Naive thymus-derived CD4-positive, alpha-beta T cell (primary cell): ENCODE measurements at places on chromosomes 12 and 14. TPM values are rescaled to one million over a fixed set of nuclear protein-coding genes. Genes with fewer than 3 reads are reported as not detected.

GRCh38 chr12:54240971-54241588, 38.8 kb downstream of the CBX5 start:
- no peak for DNase-seq
- no peaks in the 10 kb centered on the region for H3K4me1 ChIP-seq
- no peak overlapping the region for H3K4me3 ChIP-seq

GRCh38 chr12:93583627-93584392, 11.3 kb downstream of the SOCS2 start:
- no peaks in the 10 kb centered on the region for H3K4me1 ChIP-seq
- H3K27ac ChIP-seq: no peak overlapping the region

GRCh38 chr12:44835641-44836379, 40.3 kb downstream of the NELL2 start:
- H3K4me1 ChIP-seq: peaks cover 53% of the 10 kb centered on the region
- H3K4me3 ChIP-seq: peak overlapping the region; percentile 7
- H3K36me3 ChIP-seq: no peaks in the 10 kb centered on the region
- peak overlapping the region; percentile 67 for H3K27ac ChIP-seq
- no peaks in the 10 kb centered on the region for H3K27me3 ChIP-seq
- peak; percentile 28 for DNase-seq

DNA sequence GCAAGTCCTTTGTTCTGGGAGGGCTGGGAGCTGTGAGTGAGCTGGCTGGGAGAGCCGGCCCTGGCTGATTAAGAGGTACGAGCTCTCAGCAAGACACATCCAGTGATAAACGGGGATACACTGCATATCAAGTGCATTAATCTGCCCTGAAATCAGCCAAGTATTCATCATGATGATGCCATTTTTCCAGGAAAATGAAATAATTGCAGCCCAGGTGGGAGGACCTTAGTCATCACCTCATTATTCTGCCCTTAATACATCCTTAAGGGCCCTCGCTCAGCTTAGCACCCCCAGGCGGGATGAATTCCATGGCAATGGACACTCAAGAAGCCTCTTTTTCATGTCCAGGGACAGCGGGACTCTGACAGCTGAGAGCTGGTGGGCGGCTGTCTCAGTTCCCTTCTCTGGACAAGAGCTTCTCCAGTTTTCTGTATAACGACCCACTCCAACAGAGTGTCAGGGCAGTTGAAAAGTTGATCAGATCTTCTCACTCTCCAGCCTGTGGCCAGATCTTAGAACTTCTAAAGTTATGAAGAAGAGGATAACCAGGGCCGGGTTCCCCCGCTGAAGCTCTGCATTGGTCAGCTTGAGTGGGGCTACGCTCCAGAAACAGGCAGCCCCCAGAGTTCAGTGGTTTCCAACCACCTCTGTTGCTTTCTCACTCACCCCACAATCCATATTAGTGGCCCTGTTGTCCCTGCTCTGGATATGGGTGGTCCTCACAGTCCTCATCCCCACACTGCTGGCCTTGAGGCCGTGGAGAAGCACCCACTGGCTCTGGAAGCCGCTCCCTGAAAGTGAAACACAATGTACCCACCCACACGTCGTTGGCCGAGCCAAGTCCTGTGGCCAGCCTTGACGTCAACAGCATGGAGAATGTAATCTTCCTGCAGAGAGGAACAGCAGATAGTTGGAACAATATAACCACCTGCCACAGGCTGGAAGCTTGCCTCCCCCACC, 306.2 kb upstream of the DIO3 start:
- DNase-seq: no peak
- H3K36me3 ChIP-seq: no peaks in the 10 kb centered on the region
- H3K27me3 ChIP-seq: no peaks in the 10 kb centered on the region
- H3K4me1 ChIP-seq: no peaks in the 10 kb centered on the region

DNA sequence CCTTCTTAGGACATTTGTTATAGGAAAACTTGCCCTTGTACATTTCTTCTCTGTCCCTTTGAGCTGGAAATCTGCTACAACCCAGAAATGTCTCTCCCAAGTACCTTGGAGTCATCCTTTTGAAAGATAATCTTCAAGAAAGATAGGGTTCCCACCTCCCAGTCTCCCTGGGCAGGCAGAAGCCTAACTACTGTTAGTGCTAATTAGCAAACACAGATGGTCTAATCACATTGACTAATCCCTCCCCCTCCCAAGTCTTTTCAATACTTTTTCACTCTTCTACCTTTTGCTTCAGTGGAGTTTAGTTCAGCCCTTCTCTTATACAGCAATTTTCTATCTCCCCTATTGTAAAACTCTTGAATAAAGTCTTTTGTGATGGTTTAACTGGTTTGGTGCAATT, 129.8 kb upstream of the PPFIA2 start:
- no peak for DNase-seq
- H3K27me3 ChIP-seq: no peaks in the 10 kb centered on the region
- H3K4me1 ChIP-seq: no peaks in the 10 kb centered on the region

DNA sequence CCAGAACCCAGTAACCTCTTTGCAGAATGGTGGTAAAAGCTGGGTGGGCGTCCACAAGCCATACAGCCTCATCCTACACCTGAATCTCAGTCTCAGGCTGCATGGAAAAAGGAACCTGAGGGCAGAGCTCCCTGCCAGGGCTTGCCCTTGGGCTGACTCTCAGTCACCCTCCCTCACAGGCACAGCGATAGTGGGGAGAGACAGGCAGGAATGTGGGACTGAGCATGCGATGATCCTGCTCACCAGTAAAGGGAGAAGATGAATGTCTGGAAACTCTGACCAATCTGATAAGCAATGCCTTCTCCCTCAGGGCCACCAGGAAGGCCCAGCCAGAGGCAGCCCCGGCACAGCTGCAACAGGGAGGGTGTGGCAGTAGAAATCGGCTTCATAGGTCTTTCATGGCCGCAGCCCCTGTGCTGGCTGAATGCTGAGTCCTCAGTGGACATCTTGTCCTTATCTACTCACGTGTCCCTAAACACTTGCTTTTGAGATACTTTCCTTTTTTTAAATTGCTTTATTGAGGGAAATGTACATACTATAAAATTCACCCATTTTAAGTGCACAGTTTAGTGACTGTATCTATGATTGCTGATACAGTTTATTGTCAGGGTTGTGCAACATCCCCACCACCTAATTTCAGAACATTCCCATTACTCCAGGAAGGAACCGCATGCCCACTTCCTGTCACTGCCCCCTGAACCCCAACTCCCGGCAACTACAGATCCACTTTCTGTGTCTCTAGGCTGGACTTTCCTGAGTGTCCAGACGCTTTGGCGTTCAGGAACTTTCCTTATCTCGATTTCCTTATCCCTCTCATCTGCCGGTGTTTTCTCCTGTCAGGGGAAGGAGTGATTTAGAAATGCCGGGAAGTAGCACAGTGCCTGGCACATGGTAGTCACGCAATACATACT, 258.1 kb downstream of the PCNX1 start:
- H3K4me1 ChIP-seq: peaks cover 3% of the 10 kb centered on the region
- DNase-seq: no peak
- no peak overlapping the region for H3K4me3 ChIP-seq
- H3K27me3 ChIP-seq: no peaks in the 10 kb centered on the region

DNA sequence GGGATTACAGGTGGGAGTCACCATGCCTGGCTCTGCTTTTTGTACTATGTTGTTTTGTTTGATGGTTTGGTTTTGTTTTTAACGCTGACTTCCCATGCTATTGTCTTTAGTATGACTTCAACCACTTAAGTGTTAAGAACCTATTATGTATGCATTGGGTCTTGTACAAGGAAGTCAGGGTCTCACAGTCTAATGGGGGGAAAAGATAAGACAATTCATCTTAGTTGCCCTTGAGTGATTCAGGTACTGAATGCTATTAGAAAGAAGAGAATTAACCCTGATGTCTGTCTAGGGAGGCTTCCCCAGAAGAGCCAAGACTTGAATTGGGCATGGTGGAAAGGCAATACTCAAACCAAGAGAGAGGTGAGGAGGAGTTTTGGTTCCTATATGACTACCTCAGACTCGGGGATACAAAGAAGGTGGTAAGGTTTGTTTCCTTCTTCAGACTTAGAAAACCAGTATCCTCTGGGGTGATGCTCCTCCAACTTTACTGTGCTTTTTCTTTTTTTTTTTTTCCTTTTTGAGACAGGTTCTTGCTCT, 64.6 kb downstream of the SUSD6 start:
- H3K27me3 ChIP-seq: no peaks in the 10 kb centered on the region
- no peak for DNase-seq
- peak overlapping the region; percentile 37 for H3K27ac ChIP-seq

FERMT2 gene
- total RNA-seq: 0.58 and 1.4 TPM in 2 replicates

- no peaks in the 10 kb centered on the region for H3K27me3 ChIP-seq
- H3K36me3 ChIP-seq: no peaks in the 10 kb centered on the region
- no peaks in the 10 kb centered on the region for H3K4me1 ChIP-seq
- no peak for DNase-seq
Measured at GRCh38 chr12:11823043-11823442, 173.6 kb downstream of the ETV6 start.

DNA sequence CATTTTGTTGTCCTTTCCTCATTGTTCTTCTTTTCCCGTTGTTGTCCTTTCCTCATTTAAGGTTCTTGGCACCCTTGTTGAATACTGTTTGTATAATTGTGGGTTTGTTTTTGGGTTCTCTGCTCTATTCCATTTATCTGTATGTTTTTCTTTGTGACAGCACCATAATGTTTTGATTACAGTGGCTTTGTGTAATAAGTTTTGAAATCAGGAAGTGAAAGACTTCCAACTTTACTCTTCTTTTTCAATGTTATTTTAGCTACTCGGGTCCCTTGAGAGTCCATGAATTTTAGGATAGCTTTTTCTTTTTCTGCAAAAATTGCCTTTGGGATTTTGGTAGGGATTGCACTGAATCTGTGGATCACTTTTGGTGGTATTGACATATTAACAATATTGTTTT, 28.1 kb downstream of the ETNK1 start:
- no peak overlapping the region for H3K4me3 ChIP-seq
- no peaks in the 10 kb centered on the region for H3K36me3 ChIP-seq

HCAR1 gene
- 0.12 TPM for total RNA-seq

DNA sequence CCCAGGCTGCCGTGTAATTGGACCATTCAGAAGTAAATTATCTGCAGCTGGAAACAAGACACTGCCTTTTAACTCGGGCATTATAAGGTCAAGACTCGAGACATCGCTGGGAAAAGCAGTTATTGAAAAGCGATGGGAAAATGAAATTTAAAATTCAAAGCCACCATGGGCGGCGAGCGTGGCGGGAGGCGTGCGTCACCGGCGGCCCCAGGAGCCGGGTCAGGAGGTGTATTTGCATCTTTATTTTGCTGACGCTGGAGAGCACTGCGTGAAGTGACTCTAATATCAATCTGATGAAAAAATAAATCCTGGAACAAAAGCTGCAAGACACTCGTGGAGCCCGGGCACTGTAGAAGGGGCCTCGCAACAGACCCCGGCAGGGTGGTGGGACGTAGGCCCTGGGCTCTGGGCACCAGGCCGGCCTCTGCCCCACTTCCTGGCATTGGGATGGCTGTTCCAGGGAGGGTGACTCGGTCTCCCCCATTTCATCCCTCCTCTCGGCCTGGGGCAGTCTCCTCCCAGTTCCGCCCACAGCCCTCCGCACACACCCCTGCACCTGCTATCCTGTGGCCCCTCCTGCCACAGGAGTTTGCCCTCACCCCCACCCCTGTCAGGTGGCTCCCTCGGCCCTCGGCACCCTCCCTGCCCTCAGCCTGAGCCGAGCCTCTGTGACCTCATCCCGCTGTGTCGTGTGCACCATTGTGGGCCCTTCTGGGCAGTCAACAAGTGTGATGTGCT, 196.2 kb downstream of the KIF26A start:
- no peak overlapping the region for H3K27ac ChIP-seq
- no peak overlapping the region for H3K4me3 ChIP-seq
- H3K4me1 ChIP-seq: no peaks in the 10 kb centered on the region
- no peak for DNase-seq

DNA sequence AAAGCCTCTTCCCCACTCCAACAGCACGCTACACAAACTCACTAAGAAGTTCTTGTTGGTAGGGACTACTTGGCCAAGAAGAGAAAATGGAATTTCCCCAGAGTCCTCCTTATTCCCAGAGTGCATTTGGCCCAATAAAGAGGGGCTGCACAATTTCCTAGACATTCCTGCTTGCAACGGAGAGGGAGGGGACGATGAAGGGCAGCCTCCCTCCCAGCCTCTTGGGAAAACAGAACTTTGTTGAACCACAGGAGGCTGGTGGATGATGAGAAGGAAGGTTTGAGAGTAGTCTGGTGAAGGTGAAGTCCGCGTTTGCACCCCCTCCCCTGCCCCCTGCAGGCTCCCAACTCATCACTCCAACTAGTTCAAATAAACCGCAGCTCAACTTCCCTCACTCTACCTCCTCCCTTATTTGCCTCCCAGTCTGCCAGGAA, 19.1 kb upstream of the TBX3 start:
- peaks cover 13% of the 10 kb centered on the region for H3K27me3 ChIP-seq
- no peak overlapping the region for H3K27ac ChIP-seq
- DNase-seq: no peak
- no peaks in the 10 kb centered on the region for H3K36me3 ChIP-seq

DDX11 gene
- total RNA-seq: 40.3 TPM

DNA sequence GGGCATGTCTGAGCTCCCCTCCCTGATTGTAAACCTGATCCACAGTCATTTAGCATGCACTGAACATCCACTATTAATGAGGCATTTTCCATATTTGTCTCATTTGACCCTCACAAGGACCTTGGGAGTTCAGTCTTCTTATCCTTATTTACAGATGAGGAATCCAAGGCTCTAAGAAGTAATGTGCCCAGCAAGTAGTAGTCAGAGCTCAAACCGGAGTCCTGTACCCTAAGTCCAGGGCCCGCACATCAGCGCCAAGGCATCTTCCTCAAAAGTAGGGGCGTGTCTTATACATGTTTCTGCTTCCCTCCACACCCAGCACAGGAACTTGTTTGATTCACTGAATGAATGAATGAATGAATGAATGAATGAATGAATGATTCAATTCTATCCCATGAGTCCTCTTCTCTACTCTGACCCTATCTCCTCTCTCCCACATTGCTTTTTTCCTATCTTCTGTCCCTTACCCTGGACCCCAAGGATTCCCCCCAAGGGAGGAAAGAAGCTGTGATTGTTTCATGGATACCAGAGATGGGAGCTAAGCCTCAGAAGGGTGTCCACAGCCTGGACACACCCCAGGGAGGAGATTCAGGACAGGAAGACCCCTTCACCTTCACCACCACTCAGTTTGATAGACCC, 21.8 kb upstream of the KRT8 start:
- H3K4me1 ChIP-seq: no peaks in the 10 kb centered on the region
- H3K4me3 ChIP-seq: no peak overlapping the region
- H3K27me3 ChIP-seq: no peaks in the 10 kb centered on the region
- DNase-seq: no peak

IL31 gene
- total RNA-seq: not detected

DHRS1 gene
- 33.3 TPM for total RNA-seq

GRCh38 chr12:71027856-71028255, 107.3 kb upstream of the PTPRR start:
- DNase-seq: no peak
- H3K4me1 ChIP-seq: no peaks in the 10 kb centered on the region
- H3K27me3 ChIP-seq: no peaks in the 10 kb centered on the region

KRR1 gene
- 69.3 TPM for total RNA-seq

NANOG gene
- total RNA-seq: 0.51 TPM
